Heart right ventricle (tissue), 16 donors: ENCODE measurements at places on chromosomes 2 and 18. TPM values are rescaled to one million over a fixed set of nuclear protein-coding genes. Genes with fewer than 3 reads are reported as not detected.
A peak's percentile ranks its signal among the peaks of the same experiment; 100 is the strongest.

RGPD6 gene
- 4.5 TPM for polyA plus RNA-seq

SMARCAL1 gene
- 3.8 TPM for polyA plus RNA-seq

RAX gene
- not detected for polyA plus RNA-seq

CDK15 gene
- polyA plus RNA-seq = 0.15 TPM

SERPINB4 gene
- polyA plus RNA-seq = 0.10 TPM

PTGR3 gene
- 19.2 TPM for polyA plus RNA-seq

CFC1B gene
- polyA plus RNA-seq = not detected

CPS1 gene
- 1.3 TPM for polyA plus RNA-seq

HTR2B gene
- 0.59 TPM for polyA plus RNA-seq

TDRD15 gene
- polyA plus RNA-seq = not detected

DNA sequence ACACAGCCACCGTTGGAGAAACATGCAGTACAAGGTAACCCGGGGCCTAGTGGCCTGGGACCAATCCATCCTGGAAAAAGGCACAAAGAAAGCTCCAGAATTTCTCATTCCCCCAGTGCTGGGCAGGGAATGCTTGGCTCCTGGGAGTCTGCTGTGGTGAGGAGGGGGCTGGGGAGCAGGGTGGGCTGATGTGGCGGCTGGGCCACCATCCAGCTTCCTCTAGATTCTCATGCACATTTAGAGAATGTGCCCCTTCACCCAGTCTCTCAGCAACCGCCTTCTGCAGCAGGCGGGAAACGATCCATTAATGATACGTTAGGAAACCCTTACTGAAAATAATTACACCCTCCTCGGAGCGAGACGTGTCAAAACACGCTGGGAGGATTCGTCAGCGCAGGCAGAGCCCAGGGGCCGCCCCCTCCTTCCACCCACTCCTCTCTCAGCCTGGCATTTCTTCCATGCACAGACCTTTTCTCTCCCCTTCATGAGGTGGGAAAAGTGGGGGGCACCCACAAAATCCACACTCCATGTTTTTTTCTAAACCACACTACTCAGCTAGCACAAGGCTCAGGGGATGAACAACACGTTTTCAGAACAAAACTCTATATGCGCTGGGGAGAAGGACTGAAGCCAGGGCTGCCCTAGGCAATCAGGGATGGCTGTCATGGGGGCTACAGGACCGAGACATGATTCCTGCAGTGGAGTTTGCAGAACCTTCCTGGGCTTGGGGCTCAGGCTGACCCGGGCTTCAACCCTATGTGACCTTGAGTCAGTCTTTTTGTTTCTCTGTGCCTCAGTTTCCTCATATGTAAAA is 56.1 kb upstream of the SMAD7 start:
- no peak for DNase-seq
- H3K36me3 ChIP-seq = no peaks in the 10 kb centered on the region
- H3K4me3 ChIP-seq = no peak overlapping the region
- no peaks in the 10 kb centered on the region for H3K4me1 ChIP-seq

- no peaks in the 10 kb centered on the region for H3K4me1 ChIP-seq
- no peak overlapping the region for H3K4me3 ChIP-seq
- H3K27ac ChIP-seq = no peak overlapping the region
- no peak for DNase-seq
- no peaks in the 10 kb centered on the region for H3K36me3 ChIP-seq
Observed at GRCh38 chr2:145635706-145636427, 1115.9 kb upstream of the ZEB2 start.

DNA sequence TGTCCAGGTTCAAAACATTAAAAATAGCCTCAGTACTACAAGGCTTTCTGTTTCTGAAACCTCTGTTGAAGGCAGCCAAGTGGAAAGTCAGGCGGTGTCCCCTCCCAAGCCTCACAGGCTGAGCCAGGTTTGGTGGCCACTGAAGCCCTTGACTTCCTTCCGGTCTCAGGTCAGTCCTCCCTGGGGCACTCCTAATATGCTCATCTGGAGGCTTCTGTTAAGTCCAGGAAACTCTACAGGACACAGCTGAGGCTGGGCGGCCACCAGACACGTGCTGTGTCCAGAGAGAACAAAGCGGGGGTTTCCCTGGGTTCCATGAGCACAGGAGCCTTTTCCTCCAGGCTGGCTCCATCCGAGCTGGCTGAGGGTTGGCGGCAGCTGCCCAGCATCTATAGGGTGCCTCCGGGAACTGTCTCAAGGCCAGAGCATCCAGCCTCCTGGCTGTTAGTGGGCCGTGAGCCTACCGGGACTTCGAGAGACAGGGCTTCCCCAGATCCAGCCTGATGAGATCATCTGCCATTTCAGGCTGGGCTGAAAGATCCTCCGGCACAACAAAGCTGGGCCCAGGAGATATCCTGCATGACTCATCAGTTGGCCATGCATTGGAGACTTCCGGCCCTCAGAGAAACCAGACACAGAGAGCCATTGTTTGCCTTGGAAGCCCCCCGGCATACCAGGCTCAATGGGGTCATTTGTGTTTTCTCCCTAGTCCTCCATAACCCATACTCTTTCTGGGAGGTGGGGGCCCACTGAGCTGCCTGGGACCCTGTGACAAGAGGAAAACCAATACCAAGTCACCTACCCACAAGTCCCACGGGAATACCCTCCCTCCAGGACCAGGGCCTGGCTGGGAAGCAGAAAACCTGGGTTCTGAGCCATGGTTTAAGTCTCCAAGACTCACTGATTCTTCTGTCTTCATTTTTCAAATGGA is 71.7 kb downstream of the HS1BP3 start:
- H3K27ac ChIP-seq = peak overlapping the region; percentile 84
- no peak overlapping the region for H3K4me3 ChIP-seq
- peaks cover 61% of the 10 kb centered on the region for H3K4me1 ChIP-seq
- H3K27me3 ChIP-seq = no peaks in the 10 kb centered on the region
- peak; percentile 73 for DNase-seq

- peaks cover 69% of the 10 kb centered on the region for H3K4me1 ChIP-seq
- H3K36me3 ChIP-seq = no peaks in the 10 kb centered on the region
- no peak for DNase-seq
- peak overlapping the region; percentile 49 for H3K4me3 ChIP-seq
- H3K27me3 ChIP-seq = no peaks in the 10 kb centered on the region
Observed at GRCh38 chr2:237626813-237627440, 460 bp upstream of the LRRFIP1 start.

- no peak for DNase-seq
- no peaks in the 10 kb centered on the region for H3K27me3 ChIP-seq
- H3K36me3 ChIP-seq = no peaks in the 10 kb centered on the region
- H3K4me1 ChIP-seq = peaks cover 54% of the 10 kb centered on the region
Observed at GRCh38 chr2:12819103-12819475, 102.4 kb downstream of the TRIB2 start.

- H3K27me3 ChIP-seq = no peaks in the 10 kb centered on the region
- no peak overlapping the region for H3K27ac ChIP-seq
- peaks cover 25% of the 10 kb centered on the region for H3K4me1 ChIP-seq
- no peak for DNase-seq
Observed at GRCh38 chr2:152426801-152427200, 91.8 kb downstream of the FMNL2 start.

- H3K27me3 ChIP-seq = no peaks in the 10 kb centered on the region
- H3K4me1 ChIP-seq = no peaks in the 10 kb centered on the region
- DNase-seq = no peak
- H3K27ac ChIP-seq = no peak overlapping the region
Observed at GRCh38 chr2:227454323-227454860, 17.6 kb upstream of the AGFG1 start.

DNA sequence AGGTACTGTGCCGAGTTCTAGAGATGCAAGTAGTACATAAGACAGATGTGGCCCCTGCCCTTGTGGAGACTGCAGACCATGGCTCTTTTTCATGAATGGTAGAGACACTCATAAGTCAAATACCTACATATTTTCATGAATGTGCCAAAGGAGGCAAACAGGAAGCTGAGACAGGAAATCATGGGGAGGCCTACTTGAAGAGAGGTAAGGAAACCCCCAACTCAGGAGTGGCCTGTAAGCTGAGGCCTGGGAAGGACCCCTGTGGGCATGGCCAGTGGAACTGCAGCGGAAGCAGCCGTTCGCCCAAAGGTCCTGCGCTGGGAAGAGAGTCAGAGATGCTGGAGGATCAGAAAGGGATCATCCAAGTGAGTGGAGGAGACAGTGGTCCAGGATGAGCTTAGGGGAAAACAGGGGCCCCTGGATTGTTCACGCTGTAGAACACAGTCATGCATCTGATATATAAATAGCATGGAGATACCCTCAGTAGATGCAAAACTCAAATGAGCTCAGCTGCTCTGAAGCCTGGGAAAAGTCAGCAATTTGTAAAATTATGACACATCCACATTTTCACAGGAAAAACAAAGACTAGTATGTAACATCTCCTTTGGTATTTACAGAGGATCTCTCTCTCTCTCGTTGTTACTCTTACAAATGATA is 228.9 kb downstream of the NEDD4L start:
- DNase-seq = no peak
- no peaks in the 10 kb centered on the region for H3K36me3 ChIP-seq
- H3K4me1 ChIP-seq = peaks cover 54% of the 10 kb centered on the region

DNA sequence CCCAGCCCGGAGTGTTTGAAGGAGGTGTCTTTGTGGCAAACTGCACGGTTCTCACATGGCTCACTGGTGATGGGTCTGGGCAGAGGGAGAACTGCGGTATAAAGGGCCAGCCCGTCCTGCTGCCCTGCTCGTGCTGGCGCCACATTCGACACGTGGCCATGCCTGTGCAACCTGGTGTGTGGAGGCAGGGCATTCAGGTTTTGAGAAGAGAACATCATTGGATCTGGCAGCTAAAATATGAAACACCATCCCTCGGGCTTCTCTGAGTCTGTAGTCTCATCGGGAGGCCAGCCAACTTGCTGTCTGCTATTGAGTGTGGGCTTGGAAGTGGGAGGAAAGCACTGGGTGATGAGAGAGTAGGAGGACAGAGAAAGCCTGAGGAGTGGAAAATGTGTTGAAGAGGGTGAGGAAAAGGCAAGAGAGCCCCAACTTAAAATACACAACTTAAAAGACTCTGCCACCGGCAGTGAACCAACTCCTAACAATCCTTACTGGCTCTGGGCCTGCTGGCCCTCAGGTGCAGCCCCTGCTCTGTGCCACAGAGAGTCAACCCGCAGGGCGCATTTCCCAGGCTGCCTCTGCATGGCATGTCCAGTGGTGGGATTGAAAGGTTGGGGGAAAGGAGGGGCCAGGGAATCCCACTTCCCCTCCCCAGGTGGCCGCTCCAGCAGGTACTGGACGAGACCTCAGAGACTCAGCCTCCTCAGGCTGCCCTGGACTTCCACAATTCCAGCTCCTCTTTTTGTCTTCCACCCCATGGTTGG is 112.7 kb upstream of the DLX2 start:
- DNase-seq = no peak
- H3K27me3 ChIP-seq = no peaks in the 10 kb centered on the region
- H3K4me1 ChIP-seq = no peaks in the 10 kb centered on the region
- H3K36me3 ChIP-seq = no peaks in the 10 kb centered on the region

DNA sequence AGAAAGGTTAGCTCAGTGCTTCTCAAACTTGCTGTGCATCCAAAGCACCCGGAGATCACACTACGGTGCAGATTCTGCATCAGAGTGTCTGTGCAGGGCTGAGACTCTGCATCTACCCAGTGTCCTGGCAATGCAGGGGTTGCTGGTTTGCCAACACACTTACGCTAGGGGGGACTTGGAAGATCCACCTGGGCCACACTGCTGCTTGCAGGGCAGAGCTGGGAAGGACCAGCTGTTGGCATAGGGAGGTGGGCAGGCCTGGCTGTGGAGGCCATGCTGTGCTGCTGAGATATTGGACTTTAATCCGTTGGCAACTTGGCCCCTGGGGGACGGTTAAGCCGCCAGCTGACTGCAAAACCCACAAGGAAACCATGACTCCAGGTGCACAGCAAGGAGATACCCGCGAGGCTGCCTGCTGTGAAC is 397.6 kb upstream of the HS6ST1 start:
- no peak for DNase-seq
- H3K4me3 ChIP-seq = no peak overlapping the region
- no peak overlapping the region for H3K27ac ChIP-seq
- peaks cover 6% of the 10 kb centered on the region for H3K27me3 ChIP-seq
- no peaks in the 10 kb centered on the region for H3K36me3 ChIP-seq
- H3K4me1 ChIP-seq = no peaks in the 10 kb centered on the region

GRCh38 chr2:6810961-6811360 is 54.7 kb downstream of the CMPK2 start:
- H3K4me1 ChIP-seq = no peaks in the 10 kb centered on the region
- no peak overlapping the region for H3K27ac ChIP-seq
- no peak for DNase-seq
- no peaks in the 10 kb centered on the region for H3K27me3 ChIP-seq

- H3K4me1 ChIP-seq = no peaks in the 10 kb centered on the region
- no peak for DNase-seq
- H3K27me3 ChIP-seq = no peaks in the 10 kb centered on the region
- H3K36me3 ChIP-seq = no peaks in the 10 kb centered on the region
Observed at GRCh38 chr18:11155034-11155759, 5.8 kb upstream of the PIEZO2 start.

DNA sequence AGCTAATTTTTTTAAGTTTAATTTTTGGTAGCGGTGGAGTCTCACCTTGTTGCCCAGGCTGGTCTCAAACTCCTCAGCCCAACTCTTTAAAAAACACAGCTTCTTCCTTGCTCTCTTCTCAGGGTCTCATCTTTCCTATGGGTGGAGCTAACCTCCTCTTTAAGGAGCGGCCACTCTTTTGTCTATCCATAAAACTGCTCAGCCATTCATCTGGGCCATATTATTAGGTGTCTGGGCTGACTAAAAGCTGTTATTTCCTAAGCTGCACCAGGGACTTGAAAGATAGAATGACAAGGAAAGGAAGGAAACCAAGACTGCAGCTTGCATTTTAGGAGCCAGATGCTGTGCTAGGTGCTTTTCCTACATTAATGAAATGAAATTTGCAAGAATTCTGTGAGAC is 35.8 kb upstream of the THOC1 start:
- no peaks in the 10 kb centered on the region for H3K36me3 ChIP-seq
- no peaks in the 10 kb centered on the region for H3K27me3 ChIP-seq
- no peak for DNase-seq

DNA sequence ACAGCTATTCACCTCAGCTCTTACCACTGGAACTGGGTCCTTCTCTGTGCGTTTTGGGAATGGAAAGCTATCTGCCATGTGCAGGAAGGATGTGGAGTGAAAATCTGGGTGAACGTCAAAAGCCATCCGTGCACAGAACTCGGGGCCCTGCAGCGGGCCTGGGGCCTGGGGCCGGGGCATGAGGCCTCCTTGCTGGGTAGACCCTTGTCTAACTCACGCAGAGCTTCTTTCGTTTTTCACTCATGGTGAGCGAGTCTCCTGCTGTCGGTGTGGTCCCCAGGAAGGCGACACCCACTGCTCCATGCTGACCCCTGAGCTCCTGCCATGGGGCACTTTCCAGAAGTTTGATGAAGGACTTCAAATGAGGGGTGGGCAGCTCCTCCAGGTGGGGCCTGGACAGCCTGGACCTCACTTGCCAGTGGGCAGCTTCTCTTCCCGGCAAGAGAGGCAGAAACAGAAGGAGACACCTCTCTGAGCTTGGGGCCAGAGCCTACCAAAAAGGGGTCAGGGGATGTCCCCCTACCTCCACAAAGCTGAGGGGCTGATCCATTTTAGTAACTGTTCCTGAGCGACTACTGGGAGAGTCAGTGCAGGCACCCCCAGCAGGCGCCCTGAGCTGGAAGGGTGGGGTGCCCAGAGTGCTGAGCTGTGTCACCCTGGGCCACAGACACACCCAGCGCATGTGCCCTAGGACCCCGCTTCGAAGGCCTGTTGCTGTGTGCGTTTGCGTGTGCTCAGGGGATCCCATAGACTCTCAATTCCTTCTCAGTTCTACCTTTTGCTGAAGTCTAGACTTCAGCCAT is 117.7 kb upstream of the HDAC4 start:
- no peaks in the 10 kb centered on the region for H3K36me3 ChIP-seq
- H3K27me3 ChIP-seq = no peaks in the 10 kb centered on the region
- no peak overlapping the region for H3K27ac ChIP-seq
- no peak overlapping the region for H3K4me3 ChIP-seq
- H3K4me1 ChIP-seq = peaks cover 3% of the 10 kb centered on the region

GRCh38 chr2:134865067-134865787 is 26.8 kb downstream of the ACMSD start:
- no peaks in the 10 kb centered on the region for H3K27me3 ChIP-seq
- no peaks in the 10 kb centered on the region for H3K4me1 ChIP-seq
- no peak overlapping the region for H3K27ac ChIP-seq
- DNase-seq = no peak
- no peaks in the 10 kb centered on the region for H3K36me3 ChIP-seq
